ENCODE measurements at places on chromosomes 1 and 21.
A peak's percentile ranks its signal among the peaks of the same experiment; 100 is the strongest.

DNA sequence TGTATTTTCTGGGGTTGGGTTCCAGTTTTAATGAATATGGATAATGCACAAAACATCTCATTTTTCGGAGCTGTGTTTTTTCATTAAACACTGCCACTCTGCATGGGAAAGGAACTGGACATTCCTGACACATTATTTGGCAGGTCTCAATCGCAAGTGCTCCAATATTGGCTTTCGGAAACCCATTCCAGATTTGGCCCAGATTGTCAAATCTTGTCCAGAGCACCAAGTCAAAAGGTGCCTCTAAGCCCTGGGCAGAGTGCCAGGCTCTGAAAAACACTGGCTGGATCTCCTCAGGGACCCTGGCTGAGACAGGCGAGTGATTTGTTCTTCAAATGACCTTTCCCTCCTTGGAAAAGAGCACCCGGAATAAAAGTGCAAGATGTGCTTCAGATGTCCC, 68.4 kb upstream of the MRPS6 start:
- DNase-seq: no peak

DNA sequence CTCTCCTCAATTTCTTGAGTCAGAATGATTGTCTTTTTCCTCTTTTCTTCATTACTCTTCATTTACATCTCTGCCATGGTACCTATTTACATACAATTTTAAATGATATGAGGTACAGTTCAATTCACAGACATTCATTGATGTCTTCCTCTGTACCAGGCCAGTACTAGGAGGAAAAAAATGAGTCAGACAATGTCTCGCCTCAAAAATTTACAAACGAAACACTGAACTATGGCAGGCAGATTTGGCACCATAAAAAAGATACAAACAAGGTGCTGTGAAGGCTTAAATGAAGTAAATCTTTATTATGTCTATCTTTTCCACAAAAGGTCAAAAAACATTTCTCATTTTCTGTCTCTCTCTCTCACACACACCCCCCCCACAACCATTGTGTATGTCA, 71.0 kb downstream of the RGS13 start:
- DNase-seq: no peak

DNA sequence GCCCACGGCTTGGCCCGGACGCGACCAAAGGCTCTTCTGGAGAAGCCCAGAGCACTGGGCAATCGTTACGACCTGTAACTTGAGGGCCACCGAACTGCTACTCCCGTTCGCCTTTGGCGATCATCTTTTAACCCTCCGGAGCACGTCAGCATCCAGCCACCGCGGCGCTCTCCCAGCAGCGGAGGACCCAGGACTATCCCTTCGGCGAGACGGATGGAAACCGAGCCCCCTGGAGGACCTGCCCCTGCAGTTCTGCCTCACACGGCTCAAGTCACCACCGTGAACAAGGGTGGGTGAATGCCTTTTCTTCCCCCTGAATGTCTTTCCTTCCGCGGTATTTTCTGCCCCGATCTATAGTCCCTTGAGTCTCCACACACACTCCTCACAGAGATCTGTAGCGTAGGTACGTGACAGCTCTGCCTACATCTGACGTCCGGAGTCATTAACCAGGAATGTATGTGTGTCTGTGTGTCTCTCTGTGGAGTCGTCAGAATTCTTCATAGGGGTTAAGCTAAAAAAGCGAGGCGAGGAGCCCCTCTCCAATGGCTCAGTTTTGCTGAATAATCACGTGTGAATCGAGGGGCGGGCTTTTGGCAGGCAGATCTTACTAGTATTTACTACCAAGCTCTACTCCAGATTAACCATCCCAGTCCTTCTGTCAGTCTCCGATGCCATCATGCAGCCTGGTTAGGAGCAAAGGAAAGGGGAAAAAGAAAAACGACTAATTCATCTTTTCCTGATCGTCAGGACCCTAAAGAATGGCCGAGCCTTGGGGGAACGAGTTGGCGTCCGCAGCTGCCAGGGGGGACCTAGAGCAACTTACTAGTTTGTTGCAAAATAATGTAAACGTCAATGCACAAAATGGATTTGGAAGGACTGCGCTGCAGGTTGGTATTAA, at the start of gene CDKN2C:
Gene CDKN2C, plus strand, starts transcription at position 635 of the 898 bp plus-strand sequence. Its CDS starts 124 bp downstream, at position 759.
- DNase-seq: peak; percentile 74

GRCh38 chr1:70486676-70487458, 75.8 kb downstream of the CTH start:
- DNase-seq: no peak

- no peak for DNase-seq
These were observed 112.3 kb downstream of the RPS6KC1 start for GRCh38 chr1:213163278-213163711.

- DNase-seq: no peak
These were observed 58.5 kb downstream of the SERBP1 start for GRCh38 chr1:67371681-67372080.

DNA sequence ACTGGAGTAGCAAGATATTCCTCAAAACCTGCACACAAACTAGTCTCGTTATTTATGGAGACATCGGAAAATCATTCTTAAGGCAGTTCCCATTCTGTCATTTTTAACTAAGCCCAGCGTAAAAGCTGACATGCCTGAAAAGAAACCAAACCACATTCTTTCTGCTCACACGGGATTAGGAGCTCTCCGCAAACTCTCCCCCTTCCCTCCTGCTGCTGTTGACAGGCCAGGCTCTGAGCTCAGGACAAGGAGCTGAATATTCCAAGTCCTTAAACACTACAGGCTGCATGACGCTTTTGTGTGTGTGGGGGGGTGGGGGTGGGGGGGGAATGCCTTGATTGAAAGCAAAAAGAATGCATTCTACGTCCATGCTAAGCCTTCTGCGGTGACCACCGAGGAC, 5.2 kb downstream of the OLIG1 start:
- DNase-seq: no peak

GRCh38 chr1:203467550-203467921, 8.1 kb upstream of the PRELP start:
- DNase-seq: no peak

DNA sequence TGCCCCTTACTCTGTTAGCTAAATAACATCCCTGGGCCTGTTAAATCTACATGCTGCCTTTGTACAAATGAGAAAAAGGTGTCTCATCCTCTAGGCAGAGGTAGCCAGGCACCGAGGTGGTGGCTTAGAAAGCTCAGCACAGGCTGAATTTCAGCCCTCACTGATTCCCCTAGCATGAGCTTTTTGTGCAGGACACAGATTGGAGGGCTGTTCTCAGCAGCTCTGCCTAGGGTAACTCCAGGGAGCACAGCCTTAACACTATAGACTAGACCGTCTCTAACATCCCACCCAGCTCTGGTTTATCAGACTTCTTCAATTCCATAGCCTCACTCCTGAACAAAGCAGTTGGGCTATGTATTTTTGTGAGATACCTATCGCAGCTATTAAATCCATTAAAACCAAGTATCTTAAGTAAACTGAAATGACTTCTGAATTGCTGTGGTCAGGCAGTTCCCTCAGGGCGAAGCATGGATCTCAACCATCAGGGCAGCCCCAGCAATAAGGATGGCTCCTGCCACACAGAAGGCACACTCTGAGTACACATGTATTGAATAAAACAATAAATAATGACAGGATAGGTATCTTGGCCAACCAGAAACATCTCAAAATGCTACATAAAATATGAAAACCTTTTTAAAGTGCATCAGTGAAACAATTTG, 14.8 kb downstream of the S100A6 start:
- no peak for DNase-seq
